Activated CD8-positive, alpha-beta memory T cell treated with anti-CD3 and anti-CD28 coated beads for 4 hours (primary cell): ENCODE measurements at places on chromosomes 3 and 15.

- DNase-seq: no peak
Observed at GRCh38 chr3:160168246-160168645, 57.0 kb upstream of the C3orf80 start.

DNA sequence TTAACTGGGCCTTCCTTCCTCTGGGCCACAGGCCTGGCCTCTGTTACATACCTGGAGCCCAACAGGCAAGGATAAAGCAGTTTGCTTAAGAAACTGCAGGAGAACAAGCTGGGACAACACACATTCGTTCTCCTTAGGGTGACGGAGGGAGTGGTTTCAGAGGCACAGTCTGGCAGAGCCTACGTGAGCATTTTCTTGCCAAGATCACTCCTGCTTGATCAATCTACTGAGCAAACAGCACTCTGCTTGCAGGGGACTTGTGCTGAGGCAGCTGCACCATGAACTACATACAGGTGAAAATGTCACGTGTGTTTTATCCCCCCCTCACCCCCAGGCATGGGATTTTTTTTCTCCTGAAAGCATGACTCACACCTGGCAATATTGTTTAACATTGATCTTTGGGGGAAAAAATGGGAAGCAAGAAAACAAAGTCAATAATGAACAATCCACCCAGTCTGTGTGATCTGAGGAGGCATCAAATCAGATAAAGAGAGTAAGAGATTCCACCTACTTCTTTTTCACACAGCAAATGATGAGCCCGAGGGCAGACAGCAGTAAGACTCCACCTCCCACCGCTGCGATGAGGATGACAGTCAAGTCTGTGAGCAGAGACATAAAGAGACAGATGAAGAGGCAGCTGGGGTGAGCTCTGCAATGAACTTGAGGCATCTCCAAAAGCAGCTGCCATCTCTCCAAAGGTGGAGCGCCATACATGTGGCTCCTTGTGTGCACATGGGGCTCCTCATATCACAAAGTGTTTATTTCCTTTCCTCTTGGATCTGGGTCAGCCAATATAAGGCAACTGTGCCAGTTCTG is 57.4 kb downstream of the CDCP1 start:
- DNase-seq: no peak

DNA sequence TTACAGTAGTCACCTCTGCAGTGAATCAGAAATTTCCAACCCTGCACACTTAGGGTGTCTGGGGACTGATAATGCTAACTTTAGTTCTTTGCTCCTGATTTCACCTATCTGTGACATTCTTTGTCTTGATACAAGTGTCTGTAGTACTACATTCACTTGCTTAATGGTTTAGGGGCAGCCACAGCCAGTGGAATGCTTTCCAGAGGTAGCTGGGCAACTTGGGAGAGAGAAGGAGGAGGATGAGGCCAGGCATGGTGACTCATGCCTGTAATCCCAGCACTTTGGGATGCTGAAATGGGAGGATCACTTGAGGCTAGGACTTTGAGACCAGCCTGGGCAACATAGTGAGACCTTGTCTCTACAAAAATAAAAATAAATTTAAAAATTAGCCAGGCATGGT is 8.5 kb downstream of the BAHD1 start:
- no peak for DNase-seq

DNA sequence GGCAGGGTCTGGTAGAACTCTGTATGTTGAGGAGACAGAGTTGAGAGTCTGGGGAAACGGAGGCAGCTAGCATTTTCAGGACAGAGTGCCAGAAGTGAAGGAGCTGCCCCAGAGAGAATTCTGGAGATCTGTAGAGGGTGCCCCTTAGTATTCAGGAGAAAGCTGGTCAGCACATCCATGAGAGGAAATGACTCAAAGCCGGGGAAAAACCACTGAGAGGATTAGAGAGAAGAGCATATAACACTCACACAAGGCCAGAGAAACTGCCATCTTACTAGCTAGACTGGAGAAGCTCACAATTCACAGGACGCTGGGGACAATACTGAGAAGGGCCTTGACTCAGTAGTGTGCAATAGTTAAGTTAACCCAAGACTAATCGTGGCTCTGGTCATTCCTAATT is 75.7 kb upstream of the DPPA4 start:
- DNase-seq: no peak

GRCh38 chr15:77018796-77019505 is 24.0 kb downstream of the PSTPIP1 start:
- no peak for DNase-seq

DNA sequence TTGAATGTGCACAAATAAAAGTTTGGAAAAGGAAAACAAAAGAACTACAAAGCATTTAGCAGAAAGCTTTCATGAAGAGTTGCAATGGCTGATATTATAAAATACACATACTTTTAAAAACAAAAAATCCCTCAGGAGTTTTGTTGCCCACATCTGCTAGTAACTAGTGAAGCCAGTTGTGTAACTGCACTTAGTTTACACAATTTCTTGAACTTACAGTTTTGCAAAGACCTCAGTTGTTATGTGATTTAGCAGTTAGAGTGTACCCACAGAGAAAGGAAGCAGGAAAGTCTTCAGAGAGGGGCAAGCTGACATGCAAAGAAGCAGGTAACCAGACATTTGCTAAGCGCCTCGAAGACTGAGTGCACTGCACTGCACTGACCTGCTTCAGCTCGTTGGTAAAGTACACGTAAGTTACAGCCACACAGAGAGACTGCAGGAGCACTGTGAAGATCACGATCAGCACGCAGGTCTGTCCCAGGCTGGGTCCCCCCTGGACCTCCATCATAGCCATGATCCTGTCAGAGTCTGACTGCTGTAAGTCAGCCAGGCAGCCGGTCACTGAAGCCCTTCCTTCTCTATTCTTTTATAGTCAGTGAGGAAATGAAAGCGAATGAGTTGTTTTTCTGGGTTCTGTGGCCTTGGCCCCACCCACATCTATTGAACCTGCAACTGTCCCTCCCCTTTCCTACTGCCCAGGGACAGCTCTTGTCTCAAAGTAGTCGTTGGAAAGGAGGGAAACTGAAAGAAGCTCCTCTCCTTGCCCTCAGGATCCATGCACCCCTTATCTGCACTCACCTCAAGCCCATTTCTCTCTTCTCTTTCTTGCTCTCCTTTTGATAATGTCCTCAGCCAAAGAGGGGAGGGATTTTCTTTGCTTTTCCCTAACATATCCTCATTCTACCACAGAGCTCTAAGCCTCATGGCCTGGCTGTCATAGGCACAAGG is at the start of gene TNFSF10:
TSS of gene TNFSF10 (minus strand) at position 560 of the 948 bp plus-strand sequence. CDS start at position 514, 46 bp downstream.
- DNase-seq: peak; percentile 6
